ENCODE measurements at places on chromosomes 11 and 22. TPM values are rescaled to one million over a fixed set of nuclear protein-coding genes. Genes with fewer than 3 reads are reported as not detected.

GRCh38 chr22:48794906-48795305, 1032.8 kb downstream of the BRD1 start:
- DNase-seq, result no peak

SEPTIN5 gene
- total RNA-seq, result 17.2 TPM

PHOX2A gene
- total RNA-seq, result not detected

C22orf31 gene
- total RNA-seq, result not detected

GRCh38 chr11:41382927-41383326, 76.5 kb downstream of the LRRC4C start:
- DNase-seq, result no peak

RBFOX2 gene
- total RNA-seq, result 81.1 TPM

DNA sequence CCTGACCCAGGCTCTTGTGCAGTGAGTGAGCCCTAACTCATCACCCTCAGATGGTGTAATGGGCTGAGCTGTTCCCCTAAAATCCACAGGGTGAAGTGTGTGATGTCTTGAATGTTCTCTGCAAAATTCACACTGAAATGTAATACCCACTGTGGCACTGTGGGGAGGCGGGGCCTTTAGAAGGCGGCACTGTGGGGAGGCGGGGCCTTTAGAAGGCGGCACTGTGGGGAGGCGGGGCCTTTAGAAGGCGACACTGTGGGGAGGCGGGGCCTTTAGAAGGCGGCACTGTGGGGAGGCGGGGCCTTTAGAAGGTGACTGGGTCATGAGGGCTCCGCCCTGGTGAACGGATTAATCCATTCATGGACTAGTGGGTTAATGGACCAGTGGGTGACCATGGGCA, 33.0 kb downstream of the CHID1 start:
- DNase-seq, result no peak

P2RY6 gene
- 0.59 TPM for total RNA-seq

GRCh38 chr11:73752903-73753302, 8.0 kb downstream of the RAB6A start:
- no peak for DNase-seq

GRCh38 chr22:42910221-42910942, 53.3 kb upstream of the ARFGAP3 start:
- no peak for DNase-seq

GRCh38 chr22:20456064-20456721, 18.6 kb upstream of the SCARF2 start:
- DNase-seq, result peak; percentile 50

DNA sequence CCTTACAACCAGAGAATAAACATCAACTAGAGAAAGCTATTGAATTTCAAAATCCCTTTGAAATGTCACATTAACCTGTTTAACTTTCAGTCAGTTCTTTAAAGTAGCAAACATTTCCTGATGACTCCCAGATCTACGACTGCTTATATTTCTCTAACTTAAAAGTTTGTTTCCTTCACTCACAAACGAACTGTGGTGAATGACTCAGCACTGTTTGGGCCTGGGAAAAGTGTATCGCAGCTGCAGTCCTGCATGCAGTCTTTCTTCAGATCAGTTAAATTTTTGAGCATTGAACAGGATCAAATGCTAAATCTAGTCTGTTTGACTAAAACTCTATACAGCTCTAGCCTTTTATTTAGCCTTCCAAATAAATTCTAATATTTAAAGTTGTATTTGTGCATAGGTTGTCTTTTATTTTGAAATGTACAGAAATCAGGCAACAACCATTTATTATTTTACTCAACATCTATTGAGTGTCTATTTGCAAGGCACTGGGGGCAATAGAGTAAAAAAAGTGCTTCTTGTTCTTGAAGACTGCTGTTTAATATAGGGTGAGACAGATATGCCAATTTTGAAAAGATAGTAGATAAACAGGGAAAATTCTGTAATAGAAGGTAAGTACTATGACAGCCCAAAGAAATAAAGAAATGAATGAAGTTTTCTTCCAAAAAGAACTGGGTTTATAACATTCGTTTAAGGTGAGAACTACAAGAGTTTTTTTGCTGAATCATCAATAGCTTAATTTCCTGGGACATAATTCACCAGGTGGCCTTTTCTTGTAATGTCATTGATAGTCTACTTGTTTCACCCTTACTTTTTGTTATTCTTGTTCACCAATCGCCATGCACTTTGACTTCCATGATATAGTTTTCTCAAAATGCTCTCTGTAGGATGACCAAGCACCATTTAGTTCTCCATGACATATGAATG, 235.4 kb downstream of the METTL15 start:
- no peak for DNase-seq

GRCh38 chr11:130023204-130023603, 20.6 kb upstream of the PRDM10 start:
- DNase-seq, result peak; percentile 47

RAG2 gene
- 0.10 TPM for total RNA-seq

DNA sequence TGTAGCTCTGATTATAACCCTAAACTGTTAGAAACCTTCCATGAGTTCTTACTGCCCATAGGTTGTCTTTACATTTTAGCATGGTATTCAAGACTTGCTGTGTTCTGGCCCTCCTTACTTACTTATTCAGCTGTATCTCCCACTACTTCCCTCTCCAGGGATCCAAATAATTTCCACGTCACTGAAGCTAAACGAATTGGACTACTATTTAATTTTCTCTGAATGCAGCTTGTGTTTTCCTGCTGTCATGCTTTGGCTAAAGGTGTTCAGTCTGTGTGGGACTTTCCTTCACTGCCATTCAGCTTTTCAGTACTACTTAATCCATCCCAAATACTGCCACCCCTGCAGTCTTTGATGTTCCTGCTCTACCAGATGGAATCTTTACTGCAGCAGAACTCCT, 88.3 kb downstream of the UVRAG start:
- DNase-seq, result no peak

MORC2 gene
- total RNA-seq, result 31.5 TPM

GRCh38 chr22:28112190-28112544, 193.1 kb upstream of the PITPNB start:
- DNase-seq, result no peak

GRCh38 chr22:42190274-42190673, 59.7 kb upstream of the CYP2D6 start:
- DNase-seq, result no peak

DNA sequence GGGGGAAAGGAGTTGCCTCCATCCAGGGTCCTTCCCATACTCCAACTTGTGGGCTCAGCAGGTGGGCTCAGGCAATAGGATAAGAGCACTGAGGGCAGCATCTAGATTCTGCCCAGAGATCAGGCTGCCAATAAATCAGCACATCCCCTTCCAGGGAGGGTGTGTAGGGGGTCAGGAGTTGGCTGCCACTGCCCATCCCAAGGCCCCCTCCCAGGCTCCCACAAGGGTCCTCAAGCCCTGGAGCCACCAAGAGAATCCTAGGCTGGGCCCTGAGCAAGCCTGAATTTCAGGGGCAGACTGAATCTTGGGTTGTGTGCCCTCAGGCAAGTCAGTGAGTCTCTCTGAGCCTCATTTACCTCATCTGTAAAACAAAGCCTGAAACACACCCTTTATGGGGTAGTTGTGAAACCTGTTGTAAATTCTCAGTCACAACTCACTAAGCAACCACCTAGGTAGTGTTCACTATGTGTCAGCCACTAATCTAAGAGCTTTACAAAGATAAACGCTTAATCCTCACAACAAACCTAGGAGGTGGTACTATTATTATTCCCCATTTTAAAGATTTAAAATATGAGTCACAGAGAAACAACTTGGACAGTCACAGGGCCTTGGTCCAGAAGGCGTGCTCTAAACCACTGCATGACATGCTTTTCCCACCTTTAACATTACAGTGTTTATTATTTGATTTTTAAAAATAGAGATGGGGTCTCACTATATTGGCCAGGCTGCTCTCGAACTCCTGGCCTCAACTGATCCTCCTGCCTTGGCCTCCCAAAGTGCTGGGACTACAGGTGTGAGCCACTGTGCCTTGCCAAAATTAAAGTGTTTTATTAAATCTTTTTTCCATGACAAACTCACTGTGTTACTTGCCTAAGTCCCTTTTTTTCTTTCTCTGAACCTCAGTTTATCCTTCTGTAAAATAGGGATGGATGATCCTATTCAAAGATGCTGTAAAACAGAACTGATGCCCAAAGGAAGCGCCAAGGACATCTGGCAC, 36.2 kb downstream of the LMO1 start:
- DNase-seq, result no peak

GRCh38 chr11:126212089-126212660, 593 bp downstream of the FAM118B start:
- DNase-seq, result no peak

GRCh38 chr11:134248910-134249480, 4.2 kb downstream of the THYN1 start:
- DNase-seq, result no peak

RAD9A gene
- total RNA-seq, result 33.1 TPM

RTN4R gene
- total RNA-seq, result 16.3 TPM

OR10AG1 gene
- not detected for total RNA-seq

DNA sequence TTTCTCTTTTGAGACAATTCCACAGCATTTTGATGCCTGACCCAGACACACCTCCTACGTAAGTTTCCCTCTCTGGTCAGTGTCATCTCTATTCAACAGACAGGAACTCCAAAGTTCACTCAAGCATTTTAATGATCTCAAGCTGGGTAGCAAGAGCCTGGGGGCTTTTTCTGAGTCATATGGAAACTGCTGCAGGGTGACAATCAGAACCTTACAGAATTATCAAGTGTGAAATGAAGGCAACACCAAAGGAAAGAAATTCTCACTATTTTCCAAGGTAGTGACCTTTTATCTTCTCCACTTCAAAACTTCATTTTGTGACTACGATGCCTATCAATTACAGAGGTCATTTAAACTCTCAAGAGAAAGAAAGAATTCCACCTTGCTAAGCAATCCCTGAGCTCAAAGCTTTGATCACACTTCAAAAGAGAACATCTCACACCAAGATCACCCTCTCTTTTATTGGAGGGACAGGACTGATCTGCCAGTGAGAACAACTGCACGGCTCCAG, 229.0 kb upstream of the ZC3H12C start:
- no peak for DNase-seq

DNA sequence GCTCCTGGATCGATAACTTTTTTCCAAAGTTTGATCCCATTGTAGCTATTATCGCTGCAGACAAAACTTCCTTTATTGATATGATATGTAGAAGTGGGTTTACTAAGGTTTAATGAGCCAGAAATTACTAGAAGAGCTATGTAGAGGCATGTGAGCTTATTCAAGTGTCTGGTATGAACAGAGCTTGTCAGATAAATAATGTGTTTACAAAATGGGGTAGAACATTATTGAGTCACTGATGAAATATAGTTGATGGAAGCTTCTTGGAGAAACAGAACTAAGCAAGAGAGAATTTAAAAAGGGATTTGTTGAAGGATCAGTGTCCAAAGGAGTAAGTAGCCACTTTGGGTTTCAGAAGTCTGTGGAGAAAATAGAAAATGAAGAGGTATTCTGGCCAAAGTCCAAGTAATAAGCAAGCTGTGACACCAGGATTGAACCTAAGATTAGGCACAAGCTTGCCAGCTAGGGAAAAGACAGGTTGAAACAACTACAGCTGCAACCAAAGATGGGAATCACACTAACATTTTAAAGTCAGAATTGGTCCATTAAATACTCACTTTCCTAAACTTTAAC, 104.3 kb downstream of the MAML2 start:
- DNase-seq, result no peak
